D721Med (cell line): ENCODE measurements at places on chromosomes 3 and 15.

DNA sequence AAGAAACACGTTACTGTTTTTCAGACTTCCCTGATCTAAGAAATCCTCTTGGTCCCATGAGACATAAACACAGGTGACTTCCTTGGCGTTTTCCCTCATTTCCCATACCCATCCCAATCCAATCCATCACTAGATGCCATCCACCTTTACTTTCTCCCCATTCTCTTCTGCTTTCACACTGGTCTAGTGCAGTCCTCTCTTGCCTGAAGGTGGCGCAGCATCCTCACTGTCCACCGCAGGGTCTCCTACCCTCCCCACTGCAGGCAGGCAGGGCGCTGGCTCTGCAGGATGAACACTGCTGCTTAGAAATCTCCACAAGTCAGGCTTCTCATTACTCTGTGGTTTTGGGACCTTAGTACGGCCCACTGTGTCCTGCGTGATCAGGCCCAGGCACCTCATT is 58.2 kb downstream of the RAB7A start:
- no peak for DNase-seq

DNA sequence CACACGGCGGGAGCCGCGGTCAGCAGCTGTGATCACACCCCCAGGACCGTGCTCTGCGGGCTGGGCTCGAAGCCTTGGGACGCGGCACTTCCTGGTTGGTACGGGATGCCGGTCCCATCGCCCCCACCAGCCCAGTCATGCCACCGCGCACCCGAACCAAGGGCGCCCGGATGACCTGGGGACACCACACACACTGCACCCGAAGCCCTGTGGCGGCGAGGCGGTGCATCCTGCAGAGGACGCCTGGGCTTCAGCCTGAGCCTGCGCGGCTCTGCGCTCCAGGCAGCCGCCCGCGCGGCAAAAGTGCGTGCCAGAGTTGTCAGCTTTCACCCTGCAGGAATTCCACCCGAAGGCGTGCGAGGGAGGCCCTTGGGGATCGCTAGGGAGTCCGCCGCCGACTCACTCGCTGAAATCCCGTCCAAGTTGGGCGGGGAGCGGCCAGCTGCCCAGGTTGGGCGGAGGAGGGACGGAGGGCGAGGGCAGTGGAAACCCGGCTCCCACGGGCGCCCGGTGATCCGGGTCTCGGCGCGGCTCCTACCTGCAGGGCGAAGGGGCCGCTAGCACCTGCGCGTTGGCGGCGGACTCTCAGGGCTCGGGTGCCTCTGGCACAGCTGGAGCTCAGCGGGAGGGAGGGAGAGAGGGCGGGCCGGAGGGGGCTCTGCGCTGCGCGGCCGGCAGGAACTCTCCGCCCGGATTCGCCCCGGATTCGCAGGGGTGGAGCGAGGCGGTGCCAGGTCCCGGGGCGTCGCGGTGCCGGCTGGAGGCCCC is at the start of gene PLD1:
PLD1 (minus strand) TSS at position 623 of the 768 bp plus-strand sequence. CDS start 72,432 bp downstream, outside the sequence.
- peak; percentile 55 for DNase-seq

- no peak for DNase-seq
Observed at GRCh38 chr15:67607959-67608637, 65.6 kb downstream of the MAP2K5 start.

GRCh38 chr15:29270976-29271375 is 1.4 kb upstream of the NSMCE3 start:
- DNase-seq: no peak

DNA sequence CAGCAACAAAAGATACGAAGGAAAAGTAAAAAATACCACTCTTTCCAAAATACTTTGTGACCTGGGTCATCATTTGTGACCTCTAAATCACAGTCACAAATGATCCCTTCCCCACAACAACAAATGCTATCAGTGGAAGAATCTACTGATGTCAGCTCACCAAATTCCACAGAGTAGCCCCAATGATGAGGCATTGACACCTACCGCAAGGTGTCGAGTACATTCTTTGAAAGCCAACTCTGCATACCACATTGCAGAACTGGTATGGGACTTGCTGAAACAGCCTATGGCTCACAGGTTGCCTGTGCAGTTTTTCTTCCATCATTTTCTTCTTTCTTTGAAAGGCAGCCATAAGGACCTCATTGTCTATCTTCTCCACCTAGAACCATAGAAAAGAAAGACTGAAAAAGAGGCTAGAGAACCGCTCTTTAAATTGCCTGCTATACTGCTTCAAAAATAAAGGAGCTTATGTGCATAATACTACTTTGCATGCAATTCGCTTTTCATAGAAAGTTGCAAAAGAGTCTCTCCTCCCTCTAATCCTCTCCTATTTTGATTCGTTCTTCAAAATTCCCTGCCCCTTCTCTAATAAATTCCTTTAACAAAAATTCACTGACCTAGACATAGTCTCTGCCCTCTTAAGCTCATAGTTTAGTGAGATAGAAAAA is 21.4 kb upstream of the KPNA1 start:
- DNase-seq: no peak

GRCh38 chr3:196003611-196004010 is 78.3 kb downstream of the TFRC start:
- DNase-seq: no peak

DNA sequence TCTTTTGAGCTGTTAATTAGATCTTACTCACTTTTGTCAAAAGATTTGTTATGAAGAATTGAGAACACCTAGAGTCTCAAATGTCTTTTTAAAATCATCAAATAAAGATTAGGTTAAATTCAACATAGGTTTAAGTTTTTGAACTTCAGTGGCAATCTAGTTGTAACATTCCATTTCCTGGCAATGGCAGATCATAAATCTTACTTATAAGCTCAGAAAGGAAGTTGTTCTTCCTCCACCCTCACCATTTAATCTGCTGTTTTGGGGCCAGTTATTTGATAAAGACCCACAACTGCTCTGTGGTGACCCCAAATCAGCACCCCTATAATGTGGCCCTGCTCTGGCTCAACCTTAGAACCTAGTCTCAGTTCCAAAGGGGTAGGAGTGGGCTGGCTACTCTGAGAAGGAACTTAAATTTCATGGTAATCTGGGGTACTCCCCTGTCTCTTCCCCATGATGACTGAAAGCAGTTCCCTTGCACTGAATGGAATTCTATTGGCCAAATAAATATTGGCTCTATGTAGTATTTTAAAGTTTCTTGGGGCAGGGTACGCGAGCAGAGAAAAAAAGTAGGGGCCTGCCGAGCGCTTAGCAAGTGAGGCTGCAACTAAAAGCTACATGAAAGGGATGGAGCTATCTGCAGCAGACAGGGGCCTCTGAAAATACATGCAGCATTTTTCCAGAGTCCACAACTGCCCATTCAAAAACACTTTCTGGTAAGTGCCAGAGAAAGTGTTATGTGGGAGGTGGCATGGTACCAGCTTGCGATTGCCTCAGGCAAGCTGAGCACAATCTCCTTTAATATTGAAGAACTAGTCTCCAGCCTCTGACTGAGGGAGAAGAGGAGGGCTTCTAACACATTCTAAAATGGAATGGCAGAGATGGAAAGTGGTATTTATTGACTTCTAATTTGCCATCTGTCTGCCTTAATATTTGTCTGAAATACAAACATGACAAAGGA is 103.6 kb upstream of the RASGRP1 start:
- no peak for DNase-seq

- no peak for DNase-seq
Observed at GRCh38 chr3:190671658-190672057, 157.8 kb downstream of the IL1RAP start.

DNA sequence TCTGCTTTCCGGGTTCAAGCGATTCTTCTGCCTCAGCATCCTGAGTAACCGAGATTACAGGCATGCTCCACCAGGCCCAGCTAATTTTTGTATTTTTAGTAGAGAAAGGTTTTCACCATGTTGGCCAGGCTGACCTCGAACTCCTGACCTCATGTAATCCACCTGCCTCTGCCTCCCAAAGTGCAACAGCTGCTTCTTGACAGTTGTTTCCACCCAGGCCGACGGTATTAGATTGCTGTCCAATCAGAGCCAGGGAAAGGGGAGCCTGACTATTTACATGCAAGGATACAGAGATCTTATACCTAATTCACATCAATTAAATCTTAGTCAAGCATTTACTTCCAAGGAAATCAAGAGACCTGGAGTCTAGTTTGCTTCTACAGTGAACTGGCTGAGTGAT is 4.0 kb upstream of the CAPN3 start:
- no peak for DNase-seq

DNA sequence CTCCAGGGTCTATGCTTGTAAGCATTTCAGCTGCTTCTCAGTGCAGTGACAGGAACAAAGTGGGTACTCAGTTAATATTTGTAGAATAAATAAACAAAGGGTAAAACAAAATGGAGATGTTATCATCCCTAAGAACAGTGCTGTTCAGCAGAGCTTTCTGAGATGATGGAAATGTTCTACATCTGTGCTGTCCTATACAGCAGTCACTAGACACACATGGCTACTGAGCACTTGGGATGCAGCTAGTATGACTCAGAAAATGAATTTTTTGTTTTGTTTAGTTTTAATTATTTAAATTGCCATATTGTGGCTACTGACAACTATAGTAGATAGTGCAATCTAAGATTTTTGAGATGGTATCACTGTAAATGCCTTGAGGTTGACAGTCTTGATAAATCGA is 283.8 kb upstream of the ADAMTS9 start:
- no peak for DNase-seq

GRCh38 chr15:40764629-40765103 is 798 bp downstream of the GCHFR start:
- no peak for DNase-seq

DNA sequence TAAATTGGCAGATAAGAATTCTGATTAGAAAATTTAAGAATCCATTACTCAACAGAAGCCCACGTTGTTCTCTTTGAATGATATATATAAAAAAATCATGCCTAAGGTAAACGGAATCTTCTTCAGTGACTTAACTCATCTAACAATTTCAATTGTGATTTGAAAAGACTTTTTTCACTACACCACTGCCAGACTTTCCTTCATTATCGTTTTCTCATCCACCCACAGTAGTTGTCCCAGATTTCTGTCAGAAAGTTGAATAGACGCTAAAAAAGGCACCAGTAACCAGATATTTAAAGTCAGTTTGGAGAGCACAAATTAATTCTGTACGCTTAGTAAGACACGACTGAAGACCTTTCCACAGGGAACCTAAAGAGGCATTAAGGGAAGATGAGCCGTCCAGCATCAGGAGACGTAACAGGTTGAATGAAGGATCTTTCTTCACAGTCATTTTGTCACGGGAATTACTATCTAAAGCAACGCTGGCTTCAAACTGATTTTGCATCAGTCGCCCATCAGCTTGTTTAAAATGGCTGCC is 1.3 kb downstream of the HIGD1A start:
- DNase-seq: no peak

DNA sequence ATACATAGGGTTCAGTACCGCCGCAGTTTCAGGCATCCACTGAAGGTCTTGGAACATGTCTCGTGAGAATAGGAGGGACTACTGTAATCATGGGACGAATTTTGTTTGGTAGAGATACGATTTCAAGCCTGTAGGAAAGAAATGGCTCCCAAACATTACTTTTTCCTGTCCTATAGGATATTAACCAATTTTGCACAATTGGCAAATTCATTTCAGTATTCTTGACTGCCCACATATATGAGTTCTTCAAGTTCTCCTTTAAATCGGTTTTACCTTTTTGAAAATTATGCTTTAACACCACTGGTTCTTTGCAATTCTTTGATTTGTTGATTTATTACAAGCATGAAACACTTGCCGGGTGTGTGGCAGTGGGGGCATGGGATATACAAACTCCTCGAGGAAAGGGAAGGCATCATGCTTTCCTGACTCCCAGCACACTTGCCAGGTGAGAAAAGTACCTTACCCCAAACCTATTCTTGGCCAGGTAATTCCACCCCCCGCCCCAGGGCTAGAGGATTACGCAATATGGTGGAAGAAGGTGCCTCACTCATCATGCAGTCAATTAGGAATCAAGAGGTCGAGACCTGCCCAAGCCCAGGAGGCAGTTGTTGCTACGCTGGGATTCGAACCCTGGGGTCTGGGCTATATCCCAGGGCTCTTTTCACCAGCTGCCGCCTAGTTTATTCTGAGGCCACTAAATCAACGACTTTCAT is 584 bp upstream of the LARS2 start:
- DNase-seq: no peak

GRCh38 chr3:155607761-155608160 is 137.1 kb downstream of the PLCH1 start:
- DNase-seq: no peak

DNA sequence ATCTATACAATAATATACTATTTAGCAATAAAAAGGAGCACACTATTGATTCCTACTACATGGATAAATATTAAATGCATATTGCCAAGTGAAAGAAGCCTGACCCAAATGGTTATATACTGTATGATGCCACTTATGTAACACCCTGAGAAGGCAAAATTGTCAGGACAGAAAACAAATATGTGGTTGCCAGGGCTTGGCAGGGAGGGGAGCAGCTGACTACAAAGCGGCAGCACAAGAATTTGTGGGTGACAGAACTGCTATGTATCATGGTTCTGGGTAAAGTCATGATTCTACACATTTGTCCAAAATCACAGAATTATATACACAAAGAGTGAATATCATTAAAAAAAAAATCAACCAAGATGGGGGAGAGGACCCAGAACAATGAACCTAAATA is 22.5 kb downstream of the TBC1D2B start:
- no peak for DNase-seq

GRCh38 chr3:43784640-43785011 is 93.9 kb downstream of the ABHD5 start:
- no peak for DNase-seq

- no peak for DNase-seq
Observed at GRCh38 chr15:48147358-48147757, 26.6 kb downstream of the SLC24A5 start.

DNA sequence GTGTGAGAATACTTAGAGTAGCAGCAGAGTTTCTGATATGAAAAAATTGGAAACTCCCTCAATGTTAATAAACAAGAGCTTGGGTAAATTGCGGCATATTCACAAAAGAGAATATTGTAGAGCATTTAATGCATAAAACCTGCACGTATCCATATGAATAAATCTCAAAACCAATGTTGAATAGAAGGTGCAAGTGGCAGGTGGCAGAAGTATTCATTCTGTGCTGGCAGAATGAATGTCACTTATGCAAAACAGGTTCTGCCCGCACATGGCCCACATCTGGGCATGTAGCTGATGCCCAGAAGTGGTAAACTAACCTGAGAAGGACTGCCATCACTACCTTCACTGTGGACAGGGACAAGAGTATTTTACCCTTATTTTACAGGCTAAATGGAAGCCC is 14.1 kb upstream of the PRSS50 start:
- DNase-seq: no peak

DNA sequence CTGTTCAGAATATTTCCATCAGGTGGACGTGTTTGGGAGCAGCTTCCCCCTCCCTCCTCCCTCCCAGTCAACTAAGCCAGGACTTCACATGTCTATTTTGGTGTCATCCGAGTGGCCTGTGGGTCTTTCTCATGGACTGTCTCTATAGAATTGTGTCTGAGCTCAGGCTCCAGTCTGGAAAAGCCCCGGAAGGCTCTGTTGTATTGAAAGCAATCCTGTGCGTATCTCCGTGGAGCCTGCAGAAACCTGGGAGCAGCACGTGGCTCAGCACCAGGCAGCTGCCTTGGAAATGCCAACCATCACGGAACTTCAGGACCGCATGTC is 25.2 kb downstream of the COLQ start:
- DNase-seq: no peak

DNA sequence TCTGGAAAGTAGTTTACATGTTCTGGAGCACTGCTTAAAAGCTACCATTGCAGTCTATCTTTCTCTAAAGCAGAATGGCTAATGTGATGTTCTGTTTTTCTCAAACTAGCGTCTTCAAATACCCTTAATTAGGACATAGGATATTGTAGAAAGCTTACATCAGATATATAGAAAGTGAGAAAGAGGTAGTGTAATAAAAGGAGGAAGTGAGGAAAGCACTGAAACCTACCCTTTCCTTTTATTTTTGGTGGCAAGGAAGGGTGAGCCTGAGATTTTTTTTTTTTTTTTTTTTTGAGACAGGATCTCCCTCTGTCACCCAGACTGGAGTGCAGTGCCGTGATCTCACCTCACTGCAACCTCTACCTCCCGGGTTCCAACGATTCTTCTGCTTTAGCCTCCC is 9.4 kb downstream of the SENP2 start:
- no peak for DNase-seq
